Activated CD4-positive, alpha-beta memory T cell treated with anti-CD3 and anti-CD28 coated beads, Interleukin-2, amount 10 ng/mL, durations not matched to agents 7 days and 5 days (primary cell): ENCODE measurements at places on chromosomes 1 and 21.
A peak's percentile ranks its signal among the peaks of the same experiment; 100 is the strongest.

GRCh38 chr1:200035397-200035955 is 8.0 kb downstream of the NR5A2 start:
- H3K27ac ChIP-seq, result no peak overlapping the region
- H3K4me3 ChIP-seq, result no peak overlapping the region
- no peak for DNase-seq

DNA sequence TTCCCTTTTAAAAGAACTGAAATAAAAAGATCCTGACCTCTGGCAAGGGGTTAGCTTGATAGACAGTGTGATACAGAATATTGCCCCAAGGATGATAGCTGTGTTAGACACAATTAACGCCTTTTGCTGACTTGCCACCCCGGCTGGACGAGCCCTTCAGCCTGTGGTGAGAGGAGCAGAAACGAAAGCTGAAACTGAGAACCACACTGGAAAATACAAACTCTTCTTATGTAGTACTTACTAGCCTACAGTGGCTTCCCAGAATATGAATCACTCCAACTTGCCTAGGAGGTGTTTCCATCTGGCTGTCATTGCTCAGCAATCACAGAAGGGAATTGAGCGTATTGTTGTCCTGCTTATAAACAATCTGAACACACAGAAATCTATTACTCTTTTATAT is 22.9 kb downstream of the SAMSN1 start:
- H3K4me1 ChIP-seq, result peaks cover 66% of the 10 kb centered on the region
- peak; percentile 59 for DNase-seq
- H3K27ac ChIP-seq, result peak overlapping the region; percentile 75
- peak overlapping the region; percentile 60 for H3K4me3 ChIP-seq
- H3K27me3 ChIP-seq, result no peaks in the 10 kb centered on the region
- H3K36me3 ChIP-seq, result peaks cover 52% of the 10 kb centered on the region

- no peak for DNase-seq
- H3K4me1 ChIP-seq, result peaks cover 23% of the 10 kb centered on the region
- H3K27me3 ChIP-seq, result peaks cover 62% of the 10 kb centered on the region
- no peaks in the 10 kb centered on the region for H3K36me3 ChIP-seq
- no peak overlapping the region for H3K27ac ChIP-seq
- no peak overlapping the region for H3K4me3 ChIP-seq
Observed at GRCh38 chr1:154869351-154870114, 548 bp downstream of the KCNN3 start.

GRCh38 chr1:215825056-215825455 is 258.0 kb downstream of the KCTD3 start:
- H3K4me1 ChIP-seq, result no peaks in the 10 kb centered on the region
- H3K4me3 ChIP-seq, result no peak overlapping the region
- no peaks in the 10 kb centered on the region for H3K36me3 ChIP-seq
- no peak overlapping the region for H3K27ac ChIP-seq
- DNase-seq, result no peak
- no peaks in the 10 kb centered on the region for H3K27me3 ChIP-seq

- H3K4me1 ChIP-seq, result peaks cover 71% of the 10 kb centered on the region
- H3K36me3 ChIP-seq, result peaks cover 12% of the 10 kb centered on the region
- no peaks in the 10 kb centered on the region for H3K27me3 ChIP-seq
- H3K27ac ChIP-seq, result no peak overlapping the region
- H3K4me3 ChIP-seq, result no peak overlapping the region
Observed at GRCh38 chr1:185565302-185565701, 168.9 kb upstream of the HMCN1 start.

- H3K27me3 ChIP-seq, result no peaks in the 10 kb centered on the region
- DNase-seq, result peak; percentile 77
- peaks cover 7% of the 10 kb centered on the region for H3K36me3 ChIP-seq
- peaks cover 52% of the 10 kb centered on the region for H3K4me1 ChIP-seq
Observed at GRCh38 chr1:211323156-211324063, 3.2 kb upstream of the TRAF5 start.
